NCI-H2081 treated with DMSO at 0.1 percent for 48 hours (cell line): ENCODE measurements at places on chromosomes 4 and X.

DNA sequence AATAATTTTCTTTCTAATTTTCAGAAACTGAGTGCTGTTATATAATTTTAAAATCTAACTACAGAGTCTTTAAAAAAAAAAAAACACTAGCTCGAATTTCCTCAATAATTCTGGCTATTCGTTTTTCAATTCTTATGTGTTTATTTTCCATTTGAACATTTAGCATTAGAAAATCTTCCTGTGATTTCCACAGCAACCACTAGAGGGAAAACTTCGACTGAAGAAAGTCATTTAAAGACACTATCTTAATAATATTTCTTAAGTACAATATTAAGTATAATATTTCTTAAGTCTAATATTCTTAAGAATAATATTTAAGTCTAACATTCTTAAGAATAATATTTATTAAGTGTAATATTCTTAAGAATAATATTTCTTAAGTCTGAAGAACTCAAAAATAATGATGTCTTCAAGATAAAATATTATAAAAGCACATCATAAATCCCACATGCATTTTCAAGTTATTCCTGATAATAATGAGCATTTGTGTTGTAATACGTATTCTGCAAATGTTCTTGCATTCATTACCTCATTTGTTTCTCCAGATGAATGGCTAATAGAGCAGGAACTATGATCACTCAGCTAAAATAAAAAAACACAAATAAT, 118.4 kb upstream of the WDR17 start:
- no peak for DNase-seq

GRCh38 chr4:80361329-80361900, 25.9 kb downstream of the CFAP299 start:
- no peak for DNase-seq

DNA sequence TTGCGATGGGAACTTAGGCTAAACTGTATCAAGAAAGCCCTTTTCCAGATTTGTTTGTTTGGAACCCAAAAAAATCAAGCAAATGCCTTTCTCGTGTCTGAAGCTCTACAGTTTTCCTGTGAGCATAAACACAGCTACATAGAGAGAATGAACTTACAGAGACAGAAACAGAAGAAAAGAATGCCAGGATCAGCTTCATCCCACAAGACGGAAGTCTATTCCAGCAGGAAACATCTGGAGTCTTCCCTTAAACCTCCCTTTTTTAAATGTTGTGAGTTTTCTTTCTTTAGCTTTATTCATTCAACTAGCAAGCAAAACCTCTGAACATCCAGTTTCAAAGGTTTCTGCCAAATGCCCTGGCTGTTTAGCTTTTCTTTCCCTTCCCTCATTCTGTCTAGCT, 32.6 kb upstream of the ZFP42 start:
- no peak for DNase-seq

DNA sequence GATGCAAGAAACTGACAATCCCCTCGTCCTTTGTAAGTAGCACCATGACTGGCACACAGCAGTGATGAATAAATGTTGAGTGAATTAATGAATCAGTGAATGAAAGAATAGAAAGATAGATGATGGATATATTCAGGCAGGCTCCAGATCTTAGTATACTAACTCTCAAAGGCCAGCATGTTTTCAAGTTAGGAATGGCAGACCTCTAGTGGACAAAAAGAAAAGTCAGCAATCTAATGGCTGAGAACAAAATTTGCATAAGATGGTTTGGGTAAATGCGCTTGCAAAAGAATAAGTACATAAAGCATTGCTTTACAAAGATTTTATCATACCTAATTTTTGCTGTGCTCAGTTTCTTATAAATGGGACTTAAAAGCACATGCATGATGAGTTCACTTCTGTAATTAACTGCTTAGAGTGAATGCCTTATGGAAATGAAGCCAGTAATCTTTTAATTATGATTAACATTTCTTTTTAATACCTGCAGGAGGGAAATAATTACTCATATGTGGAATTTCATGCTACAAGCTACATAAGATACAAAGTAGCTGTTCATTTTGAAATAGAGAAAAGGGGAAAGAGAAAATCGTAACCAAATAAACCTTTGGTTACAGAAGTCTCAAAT, 126.9 kb upstream of the GPRIN3 start:
- peak; percentile 0 for DNase-seq

- no peak for DNase-seq
Observed at GRCh38 chrX:132216806-132217202, 2.4 kb downstream of the RAP2C start.

GRCh38 chr4:53959343-53960120, 104.9 kb downstream of the CHIC2 start:
- no peak for DNase-seq
